ENCODE measurements at places on chromosomes 6 and 20.

DNA sequence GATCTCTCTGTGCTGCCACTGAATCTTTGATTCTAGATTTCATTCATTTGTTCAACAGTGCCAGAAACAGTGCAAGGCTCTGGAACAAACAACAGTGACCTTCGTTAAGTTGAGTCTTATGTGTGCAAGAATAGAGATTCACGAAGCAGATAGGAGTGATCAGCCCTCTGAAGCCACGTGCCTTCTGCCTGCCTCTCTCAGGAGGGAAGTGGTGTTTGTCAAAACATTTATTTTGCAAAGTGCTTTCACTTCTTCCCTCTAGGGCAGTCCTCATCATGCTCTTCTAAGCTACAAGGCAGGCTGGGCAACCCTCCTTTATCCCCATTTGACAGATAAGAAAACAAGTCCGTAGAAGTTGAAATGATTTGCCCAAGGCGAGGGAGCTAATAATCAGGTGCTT, 204.3 kb downstream of the TFAP2C start:
- no peak for DNase-seq

DNA sequence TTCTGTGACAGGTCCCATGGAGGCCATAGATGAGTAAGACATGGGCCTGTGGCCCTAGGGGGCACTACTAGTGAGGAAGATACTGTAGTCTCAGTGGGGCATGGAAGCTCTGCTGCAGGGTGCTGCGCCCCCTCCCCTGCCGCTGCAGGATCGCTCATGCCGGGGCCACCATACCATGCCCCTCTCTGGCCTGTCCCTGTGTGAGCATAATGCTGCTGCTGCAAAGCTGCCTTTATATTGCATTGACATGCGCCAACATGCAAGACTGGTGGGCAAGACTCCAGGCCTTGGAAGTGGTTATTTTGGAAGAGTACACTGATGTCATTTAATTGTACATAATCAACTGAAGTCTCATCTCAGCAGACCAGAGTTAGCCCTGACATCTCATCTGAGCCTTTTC, 60.0 kb downstream of the TOX2 start:
- no peak for DNase-seq

- no peak for DNase-seq
Observed at GRCh38 chr20:57879779-57880570, 170.2 kb upstream of the PMEPA1 start.

GRCh38 chr6:89339565-89339964, 13.0 kb downstream of the UBE2J1 start:
- DNase-seq: no peak

DNA sequence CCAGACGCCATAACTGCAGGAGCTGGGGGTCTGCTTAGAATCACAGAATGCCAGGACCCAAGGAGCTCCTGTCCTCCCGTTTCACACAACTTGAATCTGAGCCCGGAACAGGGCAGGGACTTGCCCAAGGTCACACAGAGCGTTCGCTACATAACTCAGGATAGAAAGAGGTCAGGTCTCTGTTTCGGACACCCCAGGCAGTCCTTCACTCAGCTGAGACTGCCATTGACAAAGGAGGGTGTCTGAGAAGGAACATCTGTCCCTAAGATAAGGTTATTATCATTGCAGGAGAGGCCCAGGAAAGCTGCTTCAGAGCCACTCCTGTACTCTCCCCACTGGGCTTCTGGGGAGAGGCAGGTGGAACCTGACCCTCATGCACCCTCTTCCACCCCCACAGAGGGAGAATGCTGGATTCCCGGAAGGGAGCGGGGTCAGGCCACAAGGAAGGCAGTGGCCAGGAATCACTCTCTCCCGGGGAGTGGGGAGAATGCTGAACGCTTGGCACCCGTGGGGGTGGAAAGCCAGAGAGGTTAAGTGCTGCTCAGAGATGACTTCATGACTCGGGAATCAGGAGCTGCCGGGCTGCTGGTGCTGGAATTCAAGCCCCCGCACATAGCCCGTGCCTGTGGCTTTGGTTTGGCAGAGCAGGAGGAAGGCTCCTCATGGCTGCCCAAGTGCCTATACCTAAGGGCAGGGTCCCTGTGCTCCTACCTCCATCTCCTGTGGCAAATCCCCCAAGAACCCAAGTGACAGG, 10.7 kb downstream of the SDC4 start:
- DNase-seq: no peak

GRCh38 chr20:22572491-22572890, 11.9 kb downstream of the FOXA2 start:
- DNase-seq: no peak

- DNase-seq: no peak
Observed at GRCh38 chr20:55678970-55679667, 326.2 kb downstream of the CBLN4 start.

- no peak for DNase-seq
Observed at GRCh38 chr6:36197739-36198221, 1.2 kb downstream of the BRPF3 start.

- DNase-seq: no peak
Observed at GRCh38 chr6:158803733-158804143, 15.4 kb downstream of the EZR start.

GRCh38 chr6:36650848-36651478, 27.6 kb upstream of the CDKN1A start:
- DNase-seq: no peak

GRCh38 chr6:65569505-65569904, 137.5 kb downstream of the EYS start:
- DNase-seq: no peak

GRCh38 chr6:25295651-25296050, 16.5 kb downstream of the CARMIL1 start:
- DNase-seq: no peak

GRCh38 chr6:139354189-139354588, 20.3 kb downstream of the CITED2 start:
- DNase-seq: no peak
